ENCODE measurements at places on chromosomes 4 and X. TPM values are rescaled to one million over a fixed set of nuclear protein-coding genes. Genes with fewer than 3 reads are reported as not detected.

DNA sequence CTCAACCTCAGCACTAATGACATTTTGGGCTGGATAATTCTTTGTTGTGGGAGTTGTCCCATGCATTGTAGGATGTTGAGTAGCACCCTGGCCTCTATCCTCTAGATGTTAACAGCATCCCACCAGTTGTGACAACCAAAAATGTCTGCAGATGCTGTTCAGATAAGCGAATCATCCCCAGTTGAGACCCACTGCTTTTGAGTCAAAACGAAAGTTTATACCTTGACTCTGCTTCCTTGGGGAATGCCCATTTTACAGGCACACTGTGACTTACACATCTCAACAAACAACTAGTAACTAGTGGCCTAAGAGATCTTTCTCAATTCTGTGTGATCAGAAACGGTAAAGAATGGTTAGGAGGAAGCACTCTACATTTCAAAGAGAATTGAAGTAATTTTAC lies 37.0 kb downstream of the SEPSECS start:
- no peak for DNase-seq

DNA sequence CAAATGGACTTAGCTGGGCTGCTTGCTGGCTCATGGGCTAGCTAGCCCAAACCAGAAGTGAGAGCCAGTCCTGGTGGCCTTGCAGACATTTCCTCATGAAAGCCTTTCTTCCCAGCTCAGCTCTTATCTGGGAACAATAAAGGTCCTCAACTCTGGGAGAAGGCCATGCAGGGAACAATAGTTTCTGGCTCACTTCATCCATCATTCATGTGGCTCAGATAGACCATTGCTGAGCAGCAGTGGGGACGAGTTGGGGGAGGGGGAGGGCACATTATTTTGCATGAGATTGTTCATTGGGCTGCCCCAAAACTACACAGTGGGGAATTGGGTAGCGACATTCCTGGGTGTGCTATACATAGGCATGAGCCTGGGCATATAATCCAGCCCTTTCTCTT lies 47.6 kb downstream of the NHSL2 start:
- no peak for DNase-seq

VCX2 gene
- total RNA-seq: not detected

DNA sequence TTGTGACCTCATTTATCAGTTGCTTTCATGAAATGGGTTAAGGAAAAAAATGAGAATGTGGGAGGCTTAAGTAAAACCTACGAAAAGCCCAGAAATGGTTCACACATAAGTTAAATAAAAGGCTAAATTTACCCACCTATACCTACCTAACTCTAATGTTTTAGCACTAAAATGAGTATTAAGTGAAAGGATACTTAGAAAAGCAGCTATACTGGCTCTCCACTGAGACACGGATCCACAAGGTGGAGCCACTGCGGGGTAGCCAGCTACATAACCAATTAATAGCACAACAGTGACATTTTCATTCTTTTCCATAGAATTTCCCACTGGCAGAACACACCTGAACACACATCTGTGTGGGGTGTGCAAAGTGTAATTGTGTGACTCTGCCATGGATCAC lies 101.9 kb downstream of the MAML3 start:
- no peak for DNase-seq

- DNase-seq: no peak
These were observed 819.8 kb downstream of the CCSER1 start for GRCh38 chr4:90946945-90947344.

MGAT4D gene
- not detected for total RNA-seq

- DNase-seq: no peak
These were observed 40.5 kb downstream of the USP38 start for GRCh38 chr4:143225167-143225566.

MAGEB10 gene
- not detected for total RNA-seq

All from naive thymus-derived CD4-positive, alpha-beta T cell (primary cell).